Stimulated activated CD4-positive, alpha-beta T cell treated with anti-CD3 and anti-CD28 coated beads, Interleukin-4, amount 100 ng/mL, for 48 hours (primary cell): ENCODE measurements at places on chromosomes 4 and X.

GRCh38 chr4:54657551-54658251, at the start of gene KIT:
TSS of gene KIT (plus strand) at chr4:54657957. CDS start at chr4:54658015, 58 bp downstream.
- no peak for DNase-seq

DNA sequence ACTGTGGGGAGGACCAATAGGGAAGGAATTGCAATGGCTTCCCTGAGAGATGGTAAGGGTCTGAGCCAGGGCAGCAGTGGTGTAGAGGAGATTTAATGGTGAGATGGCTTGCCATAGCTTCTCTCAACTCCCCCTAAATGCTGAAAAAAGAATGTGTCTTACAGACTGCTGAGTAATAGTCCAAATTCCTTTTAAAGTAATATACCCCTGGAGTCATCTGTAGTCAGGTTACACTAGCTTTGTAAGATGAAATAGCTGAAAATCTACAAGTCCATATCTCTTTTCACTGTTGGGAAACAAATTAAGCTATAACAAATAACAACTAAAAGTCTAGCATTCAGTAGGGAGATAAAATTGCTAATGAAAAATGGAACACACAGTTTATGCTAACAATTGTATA, 33.5 kb downstream of the MAPK10 start:
- no peak for DNase-seq

DNA sequence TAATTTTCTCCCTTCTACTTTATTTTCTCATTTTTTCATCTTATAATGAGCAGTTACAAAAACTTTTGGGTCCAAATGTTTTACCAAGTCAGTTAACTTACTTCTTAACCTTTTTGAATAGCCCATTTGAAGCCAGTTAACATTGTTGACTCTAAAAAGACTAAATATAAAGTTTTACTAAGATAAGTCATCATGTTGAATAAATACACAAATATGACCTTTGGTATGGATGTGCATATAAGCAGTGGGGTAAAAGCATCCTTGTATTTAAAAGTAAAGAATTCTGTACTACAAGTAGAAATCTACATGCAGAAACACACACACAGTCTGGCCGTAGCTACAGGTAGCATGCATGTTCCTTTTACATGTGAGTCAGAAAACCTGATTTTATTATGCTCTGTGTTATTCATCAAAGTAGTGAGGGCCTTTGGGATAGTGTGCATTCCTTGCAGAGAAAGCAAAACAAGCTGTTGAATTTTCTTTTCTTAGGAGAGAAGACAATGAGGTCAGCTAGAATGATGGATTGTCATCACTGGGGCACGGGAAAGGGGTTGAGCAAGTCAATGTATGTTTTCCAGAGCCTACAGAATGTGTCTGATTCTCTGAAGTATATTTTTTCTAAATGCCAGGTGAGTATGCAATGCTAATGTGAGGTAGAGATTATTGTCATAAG, 533.2 kb upstream of the AGA start:
- no peak for DNase-seq

DNA sequence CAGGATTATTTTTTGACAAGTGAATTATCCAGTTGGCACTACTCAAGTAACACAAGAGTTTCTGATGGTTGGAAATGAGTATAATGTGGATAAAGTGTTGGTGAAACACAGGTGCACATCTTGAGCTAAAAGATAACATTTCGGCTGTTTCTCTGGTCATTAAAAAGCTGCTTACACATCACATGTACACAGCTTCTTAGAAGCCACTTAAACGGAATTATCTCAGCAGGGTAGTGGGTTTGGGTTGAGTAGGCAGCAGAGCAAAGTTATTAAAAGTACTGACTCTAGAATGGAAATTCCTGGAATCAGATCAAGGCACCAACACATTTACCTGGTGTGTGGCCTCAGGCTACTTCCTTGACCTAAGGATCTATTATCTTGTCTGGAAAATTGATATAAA, 55.4 kb upstream of the RASSF6 start:
- no peak for DNase-seq

- DNase-seq = no peak
Observed at GRCh38 chr4:121669163-121669550, 27.6 kb downstream of the ANXA5 start.

GRCh38 chr4:173450281-173450680, 51.4 kb upstream of the SCRG1 start:
- DNase-seq = no peak

DNA sequence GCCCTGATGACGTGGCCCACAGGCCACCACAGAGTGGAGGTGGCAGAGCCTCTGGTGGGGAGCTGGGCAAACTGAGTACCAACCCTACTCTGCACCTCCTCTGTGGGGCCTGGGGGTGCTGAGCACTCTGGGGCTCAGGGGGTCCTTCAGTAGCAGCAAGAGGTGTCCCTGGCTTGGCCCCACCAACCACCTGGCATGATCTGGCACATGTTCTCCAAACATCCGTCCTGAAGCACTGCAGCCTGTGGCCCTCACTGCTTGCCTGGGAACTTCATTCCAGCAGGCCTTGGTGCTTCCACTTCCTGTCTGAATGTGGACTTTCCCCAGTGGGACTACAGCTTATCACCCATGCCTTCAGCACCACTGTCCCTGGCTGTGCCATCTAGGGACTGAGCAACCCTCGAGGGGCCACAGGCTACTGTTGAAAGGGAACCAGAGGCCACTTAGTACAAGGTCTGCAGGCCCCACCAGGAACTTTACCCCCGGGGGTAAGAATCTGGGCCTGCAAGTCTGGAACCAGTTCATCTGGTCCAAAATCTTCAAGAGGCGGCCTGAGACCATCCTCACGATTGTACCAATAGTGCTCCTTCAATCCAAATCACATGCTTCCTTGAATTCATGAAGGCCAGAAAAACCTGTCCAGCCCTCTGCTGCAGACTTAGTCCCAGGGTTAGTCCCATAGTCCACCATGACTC, 13.2 kb downstream of the TNIP2 start:
- DNase-seq = no peak

- no peak for DNase-seq
Observed at GRCh38 chr4:122894827-122895226, 27.6 kb downstream of the NUDT6 start.
